Fibroblast of mammary gland (primary cell): ENCODE measurements at places on chromosomes 11 and 22.

DNA sequence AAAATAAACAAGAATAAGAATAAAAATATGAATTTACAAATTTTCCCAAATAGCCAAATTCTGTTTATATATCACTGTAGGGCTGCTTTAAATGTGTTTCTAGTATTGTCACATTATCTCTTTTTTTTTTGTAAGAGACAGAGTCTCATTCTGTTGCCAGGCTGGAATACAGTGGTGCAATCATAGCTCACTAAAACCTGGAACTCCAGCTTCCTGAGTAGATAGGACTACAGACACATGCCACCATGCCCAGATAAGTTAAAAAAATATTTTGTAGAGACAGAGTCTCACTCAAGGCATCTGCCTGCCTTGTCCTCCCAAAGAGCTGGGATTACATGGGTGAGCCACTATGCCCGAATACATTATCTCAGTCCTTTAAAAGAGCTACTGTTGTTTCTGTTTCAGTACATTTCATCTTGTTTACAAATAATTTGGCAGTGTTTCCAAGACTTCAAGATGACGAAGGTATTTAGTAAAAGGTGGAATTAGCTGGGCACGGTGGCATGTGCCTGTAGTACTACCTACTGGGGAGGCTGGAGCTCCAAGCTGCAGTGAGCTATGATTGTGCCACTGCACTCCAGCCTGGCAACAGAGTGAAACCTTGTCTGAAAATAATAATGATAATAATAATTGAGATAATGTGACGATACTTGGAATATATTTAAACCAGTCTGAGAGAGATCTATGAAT is 6.0 kb downstream of the FOLH1 start:
- no peak for DNase-seq

GRCh38 chr11:118634431-118635236 is 27.2 kb downstream of the PHLDB1 start:
- peak; percentile 64 for DNase-seq

DNA sequence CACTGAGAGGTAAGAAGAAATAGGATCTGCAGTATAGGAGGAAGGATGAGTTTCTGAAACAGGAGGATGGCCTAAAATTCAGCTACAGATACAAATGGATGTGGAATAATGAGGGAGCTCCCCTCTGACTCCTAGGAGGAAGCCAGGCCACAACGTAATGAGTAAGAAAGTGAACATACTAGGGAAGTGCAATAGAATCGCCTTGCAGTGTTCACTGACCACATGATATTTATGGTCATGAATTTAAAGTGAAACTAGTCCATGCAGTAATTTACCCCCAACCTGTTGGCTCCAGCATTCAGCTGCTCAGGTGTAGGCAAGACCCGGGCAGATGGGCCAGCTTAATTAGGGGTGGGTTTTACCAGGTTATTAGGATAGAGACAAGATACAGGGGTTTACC is 101.7 kb downstream of the DEUP1 start:
- DNase-seq, result no peak

DNA sequence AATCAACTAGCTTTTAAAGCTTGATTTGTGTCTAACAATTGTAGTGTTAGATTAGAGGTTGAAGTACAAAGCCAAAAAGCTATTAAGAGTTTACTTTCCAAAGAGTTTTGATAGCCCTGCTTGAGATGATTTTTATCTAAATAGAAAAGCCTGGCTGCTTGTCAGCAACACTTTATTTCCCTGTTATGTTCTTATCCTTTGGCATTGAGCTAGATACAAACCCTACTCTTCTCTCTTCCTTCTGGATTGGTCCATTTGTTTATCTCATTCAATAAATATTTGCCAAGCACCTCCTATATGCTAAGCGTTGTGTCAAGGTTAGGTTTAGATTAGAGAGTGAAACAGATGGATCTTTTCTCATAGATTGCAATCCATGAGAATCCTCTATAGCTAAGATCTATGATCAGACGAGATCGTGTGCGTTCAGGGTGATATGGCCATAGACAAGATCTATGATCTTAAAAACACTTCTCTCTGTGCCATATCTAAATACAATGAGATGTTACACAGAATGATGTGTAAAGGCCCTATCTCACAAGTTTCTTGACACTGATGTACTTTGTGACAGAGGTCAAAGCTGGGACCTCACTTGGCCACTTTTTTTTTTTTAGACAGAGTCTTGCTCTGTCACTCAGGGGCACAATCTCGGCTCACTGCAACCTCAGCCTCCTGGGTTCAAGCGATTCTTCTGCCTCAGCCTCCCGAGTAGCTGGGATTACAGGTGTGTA is 57.8 kb downstream of the CTNND1 start:
- no peak for DNase-seq

GRCh38 chr11:95702526-95702925 is 87.1 kb downstream of the FAM76B start:
- peak; percentile 92 for DNase-seq

- no peak for DNase-seq
Measured at GRCh38 chr11:126420698-126421256, 65.3 kb downstream of the ST3GAL4 start.

DNA sequence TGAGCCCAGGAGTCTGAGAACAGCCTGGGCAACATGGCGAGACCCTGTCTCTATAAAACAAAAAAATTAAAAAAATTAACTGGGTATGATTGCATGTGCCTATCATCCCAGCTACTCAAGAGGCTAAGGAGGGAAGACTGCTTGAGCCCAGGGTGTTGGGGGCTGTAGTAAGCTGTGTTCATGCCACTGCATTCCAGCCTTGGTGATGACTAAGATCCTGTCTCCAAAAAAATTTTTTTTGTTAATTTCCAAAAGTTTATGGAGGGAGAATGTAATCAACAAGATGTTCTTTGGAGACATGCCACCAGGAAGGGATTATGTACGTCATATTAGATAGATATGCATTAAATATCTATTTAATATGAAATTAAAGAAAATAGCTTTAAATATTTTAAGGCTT is 267.5 kb downstream of the SBF2 start:
- DNase-seq, result peak; percentile 52

- DNase-seq, result no peak
Measured at GRCh38 chr11:133212201-133212600, 320.1 kb downstream of the OPCML start.

DNA sequence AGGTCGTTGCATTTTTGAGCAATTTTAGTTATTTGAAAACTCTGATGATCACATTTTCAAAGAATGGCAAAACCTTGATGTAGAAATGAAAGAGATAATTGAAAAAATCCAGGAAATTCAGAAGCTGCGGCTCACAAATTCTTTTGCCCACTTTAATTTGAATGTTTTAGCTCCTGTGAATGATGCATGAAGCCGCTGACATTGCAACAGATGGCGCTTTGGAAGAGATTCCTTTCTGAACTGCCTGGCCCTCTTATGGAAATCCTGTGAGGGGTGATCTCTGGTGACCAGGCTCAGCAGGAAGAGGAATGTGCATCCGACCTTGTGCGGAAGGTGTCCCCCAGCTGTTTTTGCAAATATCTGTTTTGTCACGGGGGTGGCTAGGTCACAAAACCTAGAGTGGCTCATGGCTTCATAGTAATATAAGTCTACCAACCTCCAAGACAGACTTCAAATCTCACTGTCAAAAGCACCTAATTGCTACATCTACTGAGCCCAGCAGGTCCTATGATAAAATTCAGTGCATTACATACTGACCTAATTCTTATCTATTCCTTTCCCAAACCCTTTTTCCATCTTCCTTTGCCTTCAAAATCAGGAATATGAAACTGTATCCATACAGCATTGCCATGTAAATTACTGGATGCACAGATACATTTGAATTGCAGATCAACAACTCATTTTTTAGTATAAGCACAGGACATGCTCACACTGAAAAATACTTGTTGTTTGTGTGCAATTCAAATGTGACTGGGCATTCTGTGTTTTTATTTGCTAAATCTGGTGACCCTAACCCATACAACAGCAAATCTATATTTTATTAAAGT is 412.7 kb downstream of the ETS1 start:
- DNase-seq, result peak; percentile 43

GRCh38 chr11:57322256-57323166 is 2.2 kb downstream of the TNKS1BP1 start:
- DNase-seq, result peak; percentile 99

DNA sequence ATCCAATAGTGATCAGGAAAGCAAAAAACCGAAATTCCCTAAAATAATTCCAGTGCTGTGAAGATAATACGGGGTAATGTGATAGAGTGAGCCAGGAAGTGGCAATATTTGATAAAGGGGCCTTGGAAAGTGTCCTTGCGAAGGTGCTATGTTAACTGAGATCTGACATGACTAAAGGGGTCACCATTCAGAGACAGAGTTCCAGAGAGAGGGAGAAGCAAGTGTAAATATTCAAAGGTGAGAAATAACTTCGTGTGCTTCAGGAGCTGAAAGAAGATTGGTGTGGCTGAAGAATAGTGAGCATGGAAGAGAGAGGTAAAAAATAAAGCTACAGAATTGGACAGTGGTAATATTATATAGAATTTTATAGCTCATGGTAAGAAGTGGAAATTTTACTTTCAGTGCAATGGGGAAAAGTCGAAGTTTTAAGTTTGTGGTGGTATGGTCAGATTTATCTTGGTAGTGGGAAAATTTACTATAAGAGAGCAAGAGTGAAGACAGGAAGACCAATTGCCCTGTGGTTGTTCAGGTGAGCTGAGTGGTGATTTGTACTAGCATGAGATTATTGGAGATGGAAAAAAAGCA is 164.5 kb downstream of the JRKL start:
- no peak for DNase-seq

- peak; percentile 67 for DNase-seq
Measured at GRCh38 chr22:36486619-36487384, 5.4 kb upstream of the TXN2 start.

GRCh38 chr11:8459711-8460399 is 134.2 kb downstream of the STK33 start:
- no peak for DNase-seq

DNA sequence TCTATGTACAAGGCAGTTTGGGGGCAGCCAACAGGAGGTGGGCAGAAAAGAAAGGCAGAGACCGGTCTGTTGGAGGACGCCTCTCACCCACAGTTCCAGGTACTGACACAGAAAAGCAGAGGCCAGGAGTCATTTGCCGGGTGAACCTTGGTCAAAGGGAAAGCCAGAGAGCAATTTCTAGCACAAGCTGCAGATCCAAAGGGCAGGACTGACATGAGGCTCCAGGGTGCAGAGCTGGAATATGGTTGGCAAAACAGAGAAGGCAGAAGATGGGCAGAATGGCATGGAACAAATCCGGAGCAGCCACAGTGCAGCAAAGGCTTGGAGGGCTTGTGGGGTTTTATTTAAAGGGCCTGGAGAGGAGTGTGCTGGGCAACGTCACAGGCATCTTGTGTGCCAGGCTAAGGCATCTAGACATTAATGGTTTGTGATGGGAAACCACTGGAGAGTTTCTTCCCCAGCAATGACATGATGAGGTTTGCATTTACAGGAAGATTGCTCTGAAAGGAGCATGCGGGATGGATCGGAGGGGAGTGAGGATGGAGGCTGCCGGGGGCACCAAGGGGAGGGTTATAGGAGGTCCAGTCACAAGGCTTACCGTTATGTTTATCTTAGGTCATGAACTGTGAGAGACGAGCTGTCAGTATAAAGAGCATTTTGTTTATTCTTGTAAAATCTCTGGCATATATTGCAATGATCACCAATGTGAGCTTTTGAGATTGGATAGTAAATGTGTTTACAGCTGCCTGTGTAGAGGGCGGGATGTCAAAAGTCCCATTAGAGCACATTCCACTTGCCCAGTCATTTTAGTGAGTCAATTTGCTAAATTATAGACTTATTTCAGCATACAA is 5.7 kb upstream of the MMP20 start:
- DNase-seq, result no peak

- DNase-seq, result peak; percentile 97
Measured at GRCh38 chr11:32137263-32137662, 46.4 kb downstream of the RCN1 start.

DNA sequence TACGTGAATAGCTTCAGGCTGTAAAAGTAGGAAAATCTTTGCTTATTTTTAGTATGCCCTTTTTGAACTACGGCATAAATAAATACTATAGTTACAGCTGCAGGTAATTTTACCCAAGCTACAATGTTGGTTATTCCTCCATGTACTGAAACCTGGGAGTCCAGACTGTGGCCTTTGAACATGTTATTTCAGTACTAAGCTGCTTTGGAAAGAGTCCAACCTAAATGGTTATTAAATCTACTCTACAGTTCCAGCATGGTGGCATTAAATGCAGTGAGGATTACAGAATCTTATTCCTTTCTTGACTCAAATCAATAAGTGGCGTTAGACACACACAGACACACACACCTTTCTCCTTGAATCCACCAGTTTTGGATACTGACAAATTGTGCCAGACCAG is 165.1 kb downstream of the MSANTD4 start:
- DNase-seq, result no peak

GRCh38 chr11:15228331-15228849 is 113.7 kb downstream of the INSC start:
- no peak for DNase-seq

DNA sequence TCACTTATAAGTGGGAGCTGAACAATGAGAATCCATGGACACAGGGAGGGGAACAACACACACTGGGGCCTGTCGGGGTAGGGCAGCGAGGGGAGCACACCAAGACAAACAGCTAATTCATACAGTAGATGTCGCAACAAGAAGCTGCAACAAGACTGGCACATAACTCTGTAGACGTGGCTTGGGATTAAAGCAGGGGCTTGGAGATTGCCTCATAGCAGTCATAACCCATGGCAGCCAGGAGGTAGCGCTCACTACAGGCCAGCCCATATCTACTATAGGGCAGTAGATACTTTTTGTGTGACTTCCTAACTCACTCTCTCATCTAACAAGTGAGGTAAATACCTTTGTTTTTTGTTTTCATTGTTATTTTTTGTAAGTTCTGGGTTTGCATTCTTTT is 1.7 kb upstream of the OR9G4 start:
- no peak for DNase-seq

- no peak for DNase-seq
Measured at GRCh38 chr22:25143156-25144076, 56.2 kb upstream of the CRYBB3 start.

DNA sequence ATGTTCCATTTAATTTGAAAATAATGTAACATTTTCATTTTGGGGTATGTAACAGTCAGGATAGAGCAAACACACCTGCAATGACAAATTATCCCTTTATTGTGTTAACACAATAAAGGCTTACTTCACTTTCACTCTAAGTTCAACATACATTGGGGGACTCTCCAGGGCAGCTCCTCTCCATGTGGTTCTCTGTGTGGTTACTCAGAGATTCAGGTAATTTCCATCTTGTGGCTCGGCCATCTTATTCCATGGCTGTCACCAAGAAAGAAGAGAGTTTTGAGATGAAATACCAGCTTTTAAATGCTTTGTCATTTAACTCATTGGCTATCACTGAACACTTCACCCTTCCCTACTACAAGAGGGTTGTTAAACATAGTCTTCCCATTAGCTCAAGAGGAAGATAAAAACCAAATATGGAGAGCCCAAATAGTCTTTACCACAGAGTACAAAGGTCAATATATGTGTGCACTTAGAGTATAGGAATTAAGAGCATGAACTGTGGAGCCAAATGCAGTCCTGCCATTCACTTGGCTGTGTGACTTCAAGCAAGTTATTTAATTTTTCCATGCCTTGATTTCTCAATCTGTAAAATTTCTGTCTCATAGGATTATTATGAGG is 10.6 kb upstream of the TPH1 start:
- no peak for DNase-seq
